ENCODE measurements at places on chromosomes 16 and 17.

DNA sequence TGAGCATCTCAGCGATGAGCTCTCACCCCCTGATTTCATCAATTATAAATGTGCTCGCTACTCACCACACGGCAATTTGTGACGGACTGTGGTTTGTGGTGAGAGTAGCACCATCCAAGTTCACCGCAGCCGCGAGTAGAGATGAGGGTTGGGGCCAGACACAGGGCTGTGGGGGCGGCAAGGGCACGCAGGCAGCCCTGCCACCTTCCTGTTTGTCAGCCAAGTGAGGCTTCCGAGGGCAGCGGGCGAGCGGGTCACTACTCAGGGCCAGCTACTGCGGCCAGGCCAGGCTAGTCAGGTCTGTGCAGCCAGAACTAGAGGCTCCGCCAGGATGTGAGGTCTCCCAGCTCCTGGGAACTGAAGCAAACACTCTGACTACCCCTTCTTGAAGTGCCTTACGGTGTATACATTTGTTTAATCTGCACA, 39.6 kb upstream of the MEOX1 start:
- peak; percentile 86 for DNase-seq

DNA sequence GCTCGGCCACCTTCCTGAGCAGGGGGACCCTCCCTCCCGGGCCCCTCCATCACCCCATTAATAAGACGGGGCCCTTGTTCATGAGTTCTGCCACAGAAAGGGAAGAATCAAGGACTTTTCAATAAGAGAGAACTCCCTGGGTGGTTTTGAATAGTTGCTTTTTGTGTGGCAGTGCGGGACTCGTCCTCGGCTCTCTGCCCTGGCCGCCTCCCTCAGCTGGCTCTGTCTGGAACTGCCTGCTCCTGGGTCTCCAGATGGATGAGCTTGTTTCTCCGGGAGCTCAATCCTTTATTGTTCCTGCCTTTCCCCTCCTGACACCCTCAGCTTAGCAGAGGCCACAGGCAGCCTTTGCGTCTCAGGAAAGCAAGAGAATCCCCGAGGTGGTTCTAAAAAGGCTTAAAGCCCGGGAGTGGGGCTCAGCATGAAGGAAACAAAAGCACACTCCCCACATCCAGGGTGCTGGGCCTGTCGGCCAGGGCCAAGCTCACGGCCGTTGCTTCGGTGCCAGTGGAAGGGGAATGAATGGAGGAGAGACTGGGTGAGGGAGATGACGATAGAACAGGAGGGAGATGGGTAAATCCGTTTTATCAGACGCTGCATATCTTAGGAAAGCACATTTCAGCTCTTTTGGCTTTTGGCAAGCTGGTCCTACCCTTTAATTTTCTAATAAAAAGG, 60.2 kb downstream of the RAI1 start:
- no peak for DNase-seq

- peak; percentile 97 for DNase-seq
These were observed 18.7 kb upstream of the BEAN1 start for GRCh38 chr16:66408163-66409048.

DNA sequence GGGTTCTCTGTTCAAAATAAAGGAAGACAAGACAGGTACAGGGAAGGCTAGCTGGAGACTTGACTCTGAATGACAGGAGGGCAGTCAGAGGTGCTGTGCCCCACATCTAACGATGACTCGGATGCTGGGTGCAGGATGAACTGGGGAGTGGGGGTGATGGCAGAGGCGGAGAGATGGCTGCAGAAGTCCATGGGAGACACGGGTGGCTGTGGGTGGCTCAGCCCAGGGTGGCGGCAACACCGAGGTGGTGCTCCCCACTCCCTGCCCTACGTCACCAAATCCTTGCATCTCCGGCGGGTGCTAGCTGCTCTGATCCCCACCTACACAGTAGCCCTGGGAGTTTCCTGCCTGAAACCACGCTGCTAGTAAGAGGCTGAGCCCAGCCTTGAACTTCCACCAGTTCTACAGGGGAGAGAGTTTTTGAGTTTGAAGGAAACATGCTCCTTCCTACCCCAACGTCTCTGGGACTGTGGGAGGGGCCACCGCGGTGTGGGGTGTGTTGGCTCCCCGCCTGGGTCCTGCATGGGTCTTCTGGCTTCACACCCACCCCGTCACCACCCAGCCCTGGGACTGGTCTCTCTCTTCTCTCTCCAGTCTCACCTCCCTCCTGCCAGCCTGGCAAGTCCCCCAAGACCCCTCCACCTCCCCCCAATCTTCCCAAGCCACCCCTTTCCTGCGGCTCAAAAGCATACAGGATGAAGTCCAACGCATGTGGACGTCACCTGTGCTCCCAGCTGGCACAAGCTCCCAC, 4.5 kb downstream of the GSG1L start:
- no peak for DNase-seq

- peak; percentile 14 for DNase-seq
These were observed 22.7 kb upstream of the CD300E start for GRCh38 chr17:74646231-74646630.

GRCh38 chr16:22352140-22352539, 22.3 kb downstream of the CDR2 start:
- no peak for DNase-seq

- no peak for DNase-seq
These were observed 537.1 kb upstream of the EEF2KMT start for GRCh38 chr16:5634666-5635180.

DNA sequence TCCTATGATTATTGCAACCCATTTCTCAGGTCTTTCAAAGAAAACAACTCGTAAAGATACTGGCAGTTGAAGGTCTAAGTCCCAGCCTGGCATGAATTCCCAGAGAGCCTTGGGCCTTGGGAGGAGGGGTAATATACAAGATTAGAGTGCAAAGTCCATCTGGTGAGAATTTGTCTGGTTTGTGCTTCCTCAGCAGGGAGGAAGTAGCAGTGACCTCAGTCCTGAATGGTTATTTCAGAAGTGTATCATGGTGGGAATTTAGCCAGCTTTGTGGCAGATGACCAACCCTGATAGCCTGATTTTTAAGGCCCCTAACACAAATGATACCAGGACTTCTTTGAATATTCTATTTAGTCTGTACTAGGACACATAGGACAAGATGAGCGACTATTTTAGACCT, 151.2 kb upstream of the TBX2 start:
- peak; percentile 68 for DNase-seq

DNA sequence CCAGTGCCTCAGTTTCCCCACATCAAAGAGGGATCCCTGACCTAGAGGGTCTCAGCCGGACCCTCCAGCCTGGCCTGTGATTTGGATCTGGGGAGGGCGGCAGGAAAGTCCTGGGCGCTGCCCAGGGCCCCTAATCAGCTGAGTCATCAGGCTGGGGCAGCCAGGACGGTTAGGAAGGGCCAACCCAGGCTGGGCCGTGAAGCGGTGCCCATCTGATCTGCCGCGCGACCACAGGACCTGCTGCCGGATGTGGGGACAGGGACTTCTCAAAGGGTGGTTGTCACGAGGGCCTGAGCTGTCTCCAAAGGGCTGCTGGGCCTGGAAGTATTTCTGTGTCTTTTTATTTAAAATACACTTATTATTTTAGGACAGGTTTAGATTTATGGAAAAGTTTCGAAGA, 4.4 kb downstream of the TPSAB1 start:
- DNase-seq = no peak

- DNase-seq = no peak
These were observed 111.9 kb downstream of the CDH13 start for GRCh38 chr16:82738699-82739098.

DNA sequence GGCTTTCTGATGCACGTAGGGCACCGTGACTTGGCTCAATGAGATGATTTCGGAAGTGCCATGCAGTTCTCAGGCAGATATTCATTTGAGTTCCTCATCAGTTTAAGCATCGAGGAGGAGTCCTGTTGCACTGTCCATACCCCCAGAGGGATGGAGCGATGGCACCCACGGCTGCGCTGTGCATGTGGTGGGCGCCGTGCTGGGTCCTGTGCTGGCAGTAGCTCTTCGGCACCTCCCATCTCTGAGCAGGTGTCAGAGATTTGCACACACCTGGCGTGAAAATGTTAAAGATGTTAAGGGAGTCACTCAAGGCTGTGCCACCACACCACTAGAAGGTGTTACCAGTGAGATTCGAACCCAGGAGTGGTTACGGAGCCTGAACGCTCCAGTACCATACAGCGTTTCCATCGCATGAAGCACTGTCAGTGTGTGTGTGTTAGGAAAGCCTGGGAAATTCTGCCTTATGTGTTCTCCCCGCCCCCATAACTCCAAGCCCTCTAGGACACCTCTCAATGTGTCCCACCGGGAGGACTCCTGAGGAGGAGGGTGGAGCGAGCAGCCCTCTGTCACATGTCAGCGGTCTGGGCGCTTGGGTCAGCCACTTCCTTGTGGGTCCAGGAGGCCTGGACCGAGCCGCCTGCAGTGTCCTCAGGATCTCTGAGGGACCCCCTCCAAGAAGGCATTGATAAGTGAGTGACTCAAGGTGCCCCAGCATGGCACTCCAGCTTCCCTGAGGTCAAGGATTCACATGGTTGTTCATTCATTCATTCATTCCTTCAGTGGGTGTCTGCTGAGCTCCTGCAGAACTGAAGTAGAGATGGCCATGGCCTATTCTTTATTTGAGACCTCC, 3.8 kb downstream of the MRC2 start:
- no peak for DNase-seq

GRCh38 chr16:78297066-78297666, 197.7 kb downstream of the WWOX start:
- DNase-seq = peak; percentile 40

Data from renal cortical epithelial cell (primary cell).